NCI-H1694 (cell line): ENCODE measurements at places on chromosomes 6 and 20.
A peak's percentile ranks its signal among the peaks of the same experiment; 100 is the strongest.

DNA sequence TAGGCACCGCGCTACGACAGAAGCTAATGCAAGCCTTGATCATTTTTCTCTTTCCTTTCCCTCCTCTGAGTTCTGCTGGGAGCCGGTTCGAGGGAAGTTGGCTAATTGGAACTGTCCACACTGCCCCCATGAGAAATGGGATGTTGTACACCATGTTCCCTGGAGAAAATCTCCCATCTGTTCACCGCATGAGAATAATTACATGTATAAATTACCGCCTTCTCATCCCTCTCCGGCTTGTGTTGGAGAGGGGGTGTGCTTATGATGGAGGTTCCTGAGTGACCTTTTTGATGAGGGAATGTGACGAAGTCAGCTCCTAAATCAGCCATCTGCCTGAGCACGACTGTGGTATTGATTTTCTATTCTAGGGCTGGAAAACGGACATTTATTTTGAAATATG, 320.2 kb upstream of the SULF2 start:
- DNase-seq, result peak; percentile 21

DNA sequence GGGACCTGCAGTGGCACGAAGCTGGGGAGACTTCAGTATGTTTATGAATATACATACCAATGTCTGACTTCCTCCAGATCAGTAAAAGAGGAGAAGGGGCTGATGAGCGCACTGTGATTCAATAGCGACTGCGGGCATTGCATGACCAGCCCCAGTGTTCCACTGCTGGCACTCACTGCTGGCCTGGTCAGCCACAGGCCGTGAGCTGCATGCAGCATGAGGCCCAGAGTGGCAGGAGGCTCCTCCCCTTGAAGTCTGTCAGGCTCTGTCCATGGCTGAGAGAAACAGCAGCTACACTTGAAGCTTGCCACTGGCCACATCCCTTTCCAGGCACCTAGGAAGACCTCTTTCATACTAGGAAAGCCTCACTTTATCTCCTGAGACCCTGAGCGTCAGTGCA, 265.9 kb upstream of the CDYL start:
- DNase-seq, result no peak

DNA sequence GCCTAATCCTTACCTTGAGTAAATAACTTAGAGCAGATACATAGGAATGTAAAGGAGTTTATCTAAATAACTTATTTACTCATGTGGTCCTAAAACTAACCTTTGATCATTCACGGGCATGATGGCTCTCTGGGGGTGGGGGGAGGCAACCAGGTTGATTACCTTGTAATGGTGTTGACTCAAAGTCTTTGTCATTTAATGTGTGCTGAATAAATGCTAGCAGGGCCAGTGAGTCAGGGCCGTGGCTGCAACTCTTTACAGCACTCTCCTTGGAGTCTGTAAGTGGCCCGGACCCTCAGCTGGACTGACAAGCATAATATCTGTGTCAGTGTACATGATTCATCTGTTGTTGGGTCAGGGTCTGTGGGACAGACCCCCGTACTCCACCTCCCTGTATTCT, 203.0 kb downstream of the EPM2A start:
- DNase-seq, result no peak

DNA sequence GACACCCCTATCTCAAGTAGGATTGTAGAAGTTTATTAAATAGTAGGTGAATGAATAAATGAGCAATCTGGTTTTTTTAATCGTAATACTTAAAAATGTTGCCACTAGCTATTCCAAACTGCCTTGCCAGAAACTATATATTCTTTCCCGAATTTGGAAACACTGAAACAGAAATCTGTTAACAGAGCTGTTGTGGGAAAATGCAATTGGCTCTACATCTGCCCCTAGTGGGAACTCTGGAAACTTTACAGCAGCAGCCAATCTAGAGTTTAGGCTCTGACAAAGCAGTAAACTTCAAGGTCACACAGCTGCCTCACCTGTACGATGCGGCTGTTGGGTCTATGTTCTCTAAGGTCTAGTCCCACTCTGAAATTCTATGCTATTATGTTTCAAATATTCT, 41.7 kb downstream of the SYNE1 start:
- no peak for DNase-seq

DNA sequence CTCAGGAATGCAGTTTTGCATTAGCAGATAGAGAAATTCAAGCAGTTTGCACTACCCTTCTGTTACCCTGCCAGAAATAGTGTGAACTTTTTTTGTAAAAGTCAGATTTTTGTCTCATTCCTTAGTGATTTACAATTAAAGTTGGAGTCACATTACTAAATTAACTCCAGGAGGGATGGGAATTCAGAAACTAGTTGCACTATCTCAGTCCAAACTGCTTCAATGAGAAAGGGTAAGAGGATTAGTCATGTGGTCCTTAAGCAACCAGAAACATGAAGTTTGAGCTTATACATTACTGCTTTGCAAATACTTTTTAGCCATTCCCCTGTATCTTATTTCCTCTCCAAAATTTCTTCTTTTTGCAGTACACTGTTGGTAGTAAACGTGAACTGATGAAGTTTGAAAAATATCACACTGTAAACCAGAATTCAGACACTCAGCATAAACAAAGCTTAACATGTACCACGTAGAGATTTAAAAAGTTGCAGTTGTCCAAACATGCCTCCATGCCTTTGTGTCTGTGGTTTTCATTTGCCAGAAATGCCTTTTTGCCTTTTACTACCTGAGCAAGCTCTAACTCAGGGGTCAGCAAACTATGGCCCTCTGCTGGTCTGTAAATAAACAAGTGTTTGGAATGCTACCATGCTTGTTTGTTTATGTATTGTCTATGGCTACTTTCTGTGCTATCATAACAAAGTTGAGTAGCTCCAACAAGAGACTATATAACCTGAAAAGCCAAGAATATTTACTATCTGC, 49.7 kb downstream of the TP53INP2 start:
- DNase-seq, result no peak

- no peak for DNase-seq
Measured at GRCh38 chr20:50980071-50980681, 21.6 kb downstream of the MOCS3 start.

GRCh38 chr6:33956206-33956605, 152.4 kb upstream of the MLN start:
- no peak for DNase-seq
